Effector memory CD4-positive, alpha-beta T cell (primary cell): ENCODE measurements at places on chromosomes 6 and 20.

DNA sequence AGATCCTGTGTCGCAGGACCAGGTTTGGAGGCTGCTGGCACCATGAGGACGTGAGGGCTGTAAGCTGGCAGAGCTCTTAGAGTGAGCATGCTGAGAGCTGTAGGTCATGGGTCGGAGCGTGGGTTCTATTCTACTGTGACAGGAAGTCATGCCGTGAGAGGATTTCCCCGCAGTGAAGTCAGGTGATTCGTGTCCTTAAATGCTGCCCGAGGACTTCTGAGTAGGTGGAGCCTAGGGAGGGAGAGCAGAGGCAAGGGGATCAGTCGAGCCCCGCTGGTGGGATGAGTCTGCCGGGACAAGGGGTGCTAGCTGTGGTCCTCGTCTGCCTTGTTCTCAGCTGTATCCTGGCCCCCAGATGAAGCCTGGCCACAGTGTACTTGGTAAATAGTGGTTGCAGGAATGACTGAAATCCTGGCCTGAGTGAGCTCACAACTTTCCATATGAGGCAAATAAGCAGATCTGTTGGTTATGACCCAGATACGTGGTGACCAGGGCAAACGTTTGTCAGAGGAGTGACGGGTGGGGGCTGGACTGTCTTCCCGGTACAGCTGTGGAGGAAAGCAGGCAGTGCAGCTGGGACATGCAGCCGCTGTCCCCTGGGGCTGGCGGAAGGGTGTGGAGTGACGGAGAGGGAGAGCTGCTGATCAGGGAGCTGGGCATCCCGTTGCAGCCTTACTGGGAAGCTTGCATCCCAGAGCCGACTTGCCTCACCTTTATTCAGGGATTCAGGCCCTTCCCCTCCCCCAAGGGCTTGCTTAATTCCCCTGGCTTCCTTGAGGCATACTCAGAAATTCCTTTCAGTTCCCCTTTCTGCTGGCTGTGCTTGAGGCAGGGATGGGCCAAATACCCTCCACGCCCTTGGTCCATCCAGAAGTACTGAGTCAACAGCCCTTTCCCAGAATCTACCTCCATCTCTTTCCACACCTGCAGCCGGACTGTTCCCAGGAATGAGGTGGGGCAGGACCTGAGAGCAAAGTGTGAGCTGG lies 250.9 kb upstream of the RREB1 start:
- DNase-seq: no peak

DNA sequence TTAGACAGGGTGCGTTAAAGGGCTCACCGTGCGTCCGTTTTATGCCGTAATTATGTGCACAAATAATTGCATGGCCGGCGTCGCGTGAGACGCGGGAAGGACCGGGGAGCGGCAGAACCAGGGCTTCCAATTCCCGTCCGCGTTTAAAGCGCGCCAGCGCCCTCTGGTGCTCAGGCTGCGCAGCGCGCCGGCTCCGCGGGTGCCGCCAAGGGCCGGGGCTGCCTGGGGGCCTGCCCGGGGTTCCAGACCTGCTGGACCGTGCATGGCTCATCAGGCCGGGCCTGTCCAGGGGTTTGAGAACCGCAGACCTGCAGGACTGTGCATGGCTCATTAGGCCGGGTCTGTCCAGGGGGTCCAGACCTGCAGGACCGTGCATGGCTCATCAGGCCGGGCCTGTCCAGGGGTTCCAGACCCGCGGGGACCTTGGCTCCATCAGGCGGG lies 369.0 kb downstream of the THBS2 start:
- DNase-seq: peak; percentile 40

DNA sequence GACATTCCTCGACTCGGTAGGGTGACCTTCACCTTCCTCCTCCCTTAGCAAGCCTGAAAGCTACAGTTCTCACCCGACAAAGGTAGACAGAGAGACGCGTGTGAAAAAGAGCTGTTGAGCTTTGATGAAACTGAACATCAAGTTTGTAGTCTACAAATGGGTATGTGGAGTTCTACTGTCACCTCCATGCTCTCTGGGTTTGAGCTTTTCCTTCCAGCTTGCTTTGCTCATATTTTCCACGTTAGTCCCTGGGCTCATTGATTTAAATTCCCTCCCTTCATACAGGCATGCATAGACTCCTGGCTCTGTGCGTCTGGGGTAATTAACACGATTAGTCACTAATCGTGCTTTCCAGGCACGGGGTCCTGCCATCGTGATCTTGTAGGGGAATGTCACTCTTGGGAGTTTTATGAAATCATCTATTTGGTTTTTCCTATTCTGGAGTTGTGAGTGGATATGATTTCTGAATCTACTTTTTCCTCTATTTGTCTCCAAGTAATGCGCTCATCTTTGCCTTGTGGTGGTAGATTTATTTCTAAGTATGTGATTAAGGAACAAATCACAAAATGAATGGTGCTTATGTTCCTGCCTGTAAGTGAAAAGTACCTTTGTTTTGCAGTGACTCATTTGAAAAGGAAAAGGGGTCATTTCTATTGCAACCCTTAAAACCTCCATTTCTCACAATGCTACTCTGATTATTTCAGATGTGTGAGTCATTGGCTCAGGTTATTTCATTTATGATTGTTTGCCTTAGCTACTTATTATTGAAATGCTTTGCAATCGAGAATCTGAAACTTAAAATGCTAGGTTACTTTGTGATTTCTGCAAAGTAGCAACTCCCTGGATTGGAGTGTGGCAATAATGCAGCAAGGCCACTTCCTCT lies 154.6 kb downstream of the ZDHHC14 start:
- DNase-seq: no peak

GRCh38 chr6:157019733-157020132 lies 242.6 kb downstream of the ARID1B start:
- DNase-seq: no peak

GRCh38 chr6:158536891-158537798 lies 22.7 kb upstream of the TMEM181 start:
- peak; percentile 20 for DNase-seq

DNA sequence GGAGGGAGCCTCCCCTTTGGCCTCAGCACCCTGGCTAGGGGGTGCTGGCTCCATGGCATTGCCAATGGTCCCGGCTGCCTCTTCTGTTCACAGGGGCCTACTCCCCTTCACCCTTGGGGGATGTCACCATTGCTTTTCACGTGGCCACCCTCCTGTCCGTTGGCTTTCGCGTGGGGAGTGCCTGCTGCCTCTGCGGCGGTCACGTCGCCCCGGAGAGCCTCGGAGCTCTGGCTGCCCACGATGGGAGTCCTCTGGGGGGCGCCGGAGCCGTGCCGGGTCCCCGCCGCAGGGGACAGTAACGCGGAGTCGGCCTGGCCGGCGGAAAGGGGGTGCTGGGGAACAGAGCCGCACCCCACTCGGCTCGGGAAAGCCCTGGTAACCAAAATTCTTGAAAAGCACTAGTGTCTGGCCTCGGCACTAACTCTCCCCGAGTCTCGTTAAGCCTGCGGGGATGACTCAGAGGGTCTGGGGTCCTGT lies 661 bp upstream of the HEBP2 start:
- no peak for DNase-seq

DNA sequence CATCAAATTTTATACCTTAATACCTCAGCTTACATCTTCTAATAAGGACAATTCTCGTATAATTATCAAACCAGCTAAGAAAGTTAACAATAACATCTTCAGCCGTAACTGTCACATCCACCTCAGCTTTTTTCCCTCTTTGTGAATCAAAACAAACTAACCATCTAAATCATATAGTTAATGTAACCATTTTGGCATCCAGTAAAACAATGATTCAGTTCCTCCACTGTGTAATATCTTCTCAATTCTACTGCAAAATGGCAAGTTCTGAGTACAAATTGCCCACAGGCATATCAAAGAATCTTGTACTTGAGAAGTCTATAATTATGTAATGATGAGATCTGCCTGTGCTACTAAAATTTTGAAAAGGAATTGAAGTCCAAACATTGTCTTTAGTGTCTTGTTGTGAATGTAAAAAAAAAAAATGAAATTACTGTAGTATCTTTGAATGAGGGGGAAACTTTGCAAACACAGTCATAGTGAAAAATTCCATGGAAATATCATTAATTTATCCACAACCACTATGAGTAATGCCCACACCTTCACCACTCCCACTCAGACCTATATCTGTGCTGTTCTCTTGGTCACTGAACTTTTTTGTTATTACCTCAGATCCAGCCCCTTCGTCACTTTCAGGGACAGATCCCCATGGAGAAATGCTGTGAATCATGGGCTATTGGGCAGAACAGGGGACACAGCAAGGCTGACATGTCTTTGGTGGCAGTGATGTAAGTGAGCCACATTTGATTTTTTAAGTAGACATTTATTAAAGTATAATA lies 178.6 kb upstream of the RAB32 start:
- no peak for DNase-seq

DNA sequence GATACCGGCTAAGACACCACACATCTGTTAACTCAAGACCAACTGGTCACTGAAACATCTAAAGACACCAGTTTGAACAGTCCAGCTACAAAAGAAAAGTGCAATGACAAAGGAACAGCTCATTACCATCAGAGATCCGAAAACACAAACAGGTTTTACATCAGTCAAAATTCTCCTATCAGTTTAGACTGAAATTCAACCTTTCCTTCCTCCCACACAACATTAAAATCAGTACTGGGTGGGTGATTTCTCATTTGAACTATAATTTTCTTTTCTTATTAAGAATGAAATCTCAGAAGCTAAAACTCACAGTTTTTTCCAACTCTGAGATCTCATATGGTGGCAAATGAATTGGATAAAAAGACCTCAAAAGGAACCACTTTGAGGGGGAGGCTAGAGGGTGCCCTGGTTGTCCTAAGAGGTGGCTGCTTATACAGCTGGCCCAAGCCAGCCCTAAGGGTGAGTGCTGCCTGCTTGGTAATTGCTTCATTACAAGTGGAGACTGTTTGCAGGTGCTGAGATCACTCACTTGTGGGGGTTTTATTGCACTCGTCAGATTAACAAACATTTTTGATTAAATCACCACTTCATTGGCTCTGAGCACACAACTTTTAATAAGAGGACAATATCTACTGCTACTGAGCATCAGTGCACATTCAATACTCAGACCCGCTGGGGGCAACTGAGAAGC lies 4.3 kb downstream of the CCDC167 start:
- no peak for DNase-seq

- DNase-seq: no peak
Measured at GRCh38 chr6:53919881-53920360, 125.1 kb downstream of the LRRC1 start.

DNA sequence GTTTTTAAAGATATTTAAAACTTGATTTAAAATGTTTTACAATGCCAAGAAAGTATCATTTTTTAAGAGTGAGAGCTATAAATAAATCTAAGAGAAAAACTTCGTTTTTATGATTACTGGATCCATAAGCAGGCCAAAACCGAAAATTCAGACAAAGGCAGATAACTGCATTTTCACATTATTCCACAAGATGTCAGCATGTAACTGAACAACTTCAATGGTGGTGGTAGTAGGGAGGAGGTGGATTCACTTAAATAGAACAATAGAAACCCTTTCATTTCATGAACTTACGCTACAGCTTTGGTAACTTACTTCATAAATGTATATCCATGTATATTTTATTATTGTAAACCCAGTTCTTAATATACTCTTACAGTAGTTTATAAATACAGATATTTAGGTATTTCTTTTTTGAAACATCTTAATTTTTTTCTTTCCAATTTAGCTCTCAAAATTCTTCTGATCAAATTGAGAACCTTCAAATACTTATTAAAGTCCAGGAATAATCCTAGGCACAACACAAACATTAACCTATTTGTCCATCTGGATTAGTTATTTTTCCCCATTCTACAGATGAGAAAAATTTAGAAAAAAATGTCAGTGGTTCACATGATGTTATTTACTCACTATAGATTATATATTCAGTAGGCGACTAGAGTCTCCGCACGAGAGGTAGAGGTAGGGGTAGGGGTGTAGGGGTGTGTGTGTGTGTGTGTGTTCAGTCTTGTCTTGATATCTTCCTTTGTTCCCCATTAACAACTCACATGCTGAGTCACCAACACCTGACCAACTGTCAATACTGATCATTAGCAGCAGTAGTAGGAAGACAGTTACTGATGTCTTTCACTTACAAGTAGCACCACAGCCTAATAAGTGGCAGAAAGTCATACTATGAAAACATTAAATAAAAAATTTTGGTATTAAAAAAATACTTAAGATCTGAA lies 111.5 kb downstream of the ARHGAP18 start:
- no peak for DNase-seq

DNA sequence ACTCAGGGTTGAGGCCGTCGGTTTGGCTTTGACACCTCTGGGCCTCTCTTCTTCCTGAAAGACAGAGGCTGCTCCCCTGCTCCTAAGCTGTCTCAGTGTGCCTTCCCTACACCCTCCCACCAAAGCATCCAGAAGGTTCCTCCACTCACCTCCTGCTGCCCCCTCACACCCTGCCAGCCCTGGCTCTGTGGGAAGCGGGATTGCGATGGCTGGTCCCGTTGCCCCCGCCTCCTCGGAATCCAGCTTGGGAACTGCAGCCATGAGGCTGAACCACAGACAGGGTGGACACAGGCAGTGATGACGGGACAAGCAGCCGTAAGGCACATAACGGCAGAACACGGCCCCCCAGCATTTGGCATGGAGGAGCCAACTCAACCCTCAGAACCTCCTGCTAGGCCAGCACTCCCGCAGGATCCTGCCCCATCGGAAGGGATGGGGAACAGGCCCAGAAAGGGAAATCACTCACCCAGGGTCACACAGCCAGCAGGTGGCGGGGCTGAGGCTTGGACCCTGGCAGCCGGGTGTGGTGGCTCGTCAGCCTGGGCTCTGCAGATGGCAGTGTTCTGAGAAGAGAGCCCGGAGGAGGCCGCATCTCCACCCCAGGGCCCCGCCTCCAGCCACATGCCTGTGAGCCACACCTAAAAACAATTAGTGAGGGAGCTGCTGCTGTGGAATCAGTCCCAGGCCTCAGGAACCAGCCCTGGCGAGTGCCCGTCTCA lies 139.6 kb downstream of the PHACTR3 start:
- DNase-seq: no peak

- DNase-seq: no peak
Measured at GRCh38 chr6:149983145-149983544, 19.4 kb downstream of the ULBP1 start.

- DNase-seq: no peak
Measured at GRCh38 chr20:51488331-51488730, 54.2 kb downstream of the NFATC2 start.

- no peak for DNase-seq
Measured at GRCh38 chr6:33766921-33767907, 20.5 kb upstream of the IP6K3 start.

DNA sequence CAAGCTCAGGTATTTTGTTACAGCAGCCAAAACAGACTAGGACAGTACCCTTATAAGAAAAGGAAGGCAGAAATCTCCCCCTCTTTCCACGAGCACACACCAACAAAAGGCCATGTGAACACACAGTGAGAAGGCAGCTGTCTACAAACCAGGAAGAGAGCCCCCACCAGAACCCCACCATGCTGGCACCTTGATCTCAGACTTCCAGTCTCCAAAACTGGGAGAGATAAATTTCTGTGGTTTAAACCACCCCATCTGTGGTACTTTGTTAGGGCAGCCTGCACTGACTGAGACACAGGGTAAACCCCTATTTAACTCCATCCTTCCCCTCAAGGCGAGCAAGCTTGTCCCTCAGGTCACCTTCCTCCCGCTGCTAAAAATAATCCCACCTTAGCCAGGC lies 475.8 kb upstream of the JARID2 start:
- DNase-seq: no peak

DNA sequence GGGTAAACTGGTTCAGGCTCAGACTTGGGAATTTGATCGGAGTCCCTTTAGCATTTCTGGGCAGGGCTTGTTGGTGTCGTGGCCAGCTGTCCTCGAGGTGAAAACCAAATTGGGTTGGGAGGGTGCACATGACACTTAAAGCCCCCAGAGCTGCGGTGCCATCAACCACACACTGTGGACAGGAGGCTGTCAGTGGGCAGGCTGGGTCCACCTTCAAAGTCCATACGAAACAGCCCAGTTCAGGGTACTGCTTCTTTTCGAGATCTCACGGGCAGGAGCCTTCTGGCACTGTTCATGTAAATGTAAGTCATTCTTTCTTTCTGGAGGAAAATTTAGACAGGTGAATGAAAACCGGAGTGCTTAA lies 7.0 kb downstream of the SYNJ2 start:
- DNase-seq: no peak
